ENCODE measurements at places on chromosomes 16 and 17.

DNA sequence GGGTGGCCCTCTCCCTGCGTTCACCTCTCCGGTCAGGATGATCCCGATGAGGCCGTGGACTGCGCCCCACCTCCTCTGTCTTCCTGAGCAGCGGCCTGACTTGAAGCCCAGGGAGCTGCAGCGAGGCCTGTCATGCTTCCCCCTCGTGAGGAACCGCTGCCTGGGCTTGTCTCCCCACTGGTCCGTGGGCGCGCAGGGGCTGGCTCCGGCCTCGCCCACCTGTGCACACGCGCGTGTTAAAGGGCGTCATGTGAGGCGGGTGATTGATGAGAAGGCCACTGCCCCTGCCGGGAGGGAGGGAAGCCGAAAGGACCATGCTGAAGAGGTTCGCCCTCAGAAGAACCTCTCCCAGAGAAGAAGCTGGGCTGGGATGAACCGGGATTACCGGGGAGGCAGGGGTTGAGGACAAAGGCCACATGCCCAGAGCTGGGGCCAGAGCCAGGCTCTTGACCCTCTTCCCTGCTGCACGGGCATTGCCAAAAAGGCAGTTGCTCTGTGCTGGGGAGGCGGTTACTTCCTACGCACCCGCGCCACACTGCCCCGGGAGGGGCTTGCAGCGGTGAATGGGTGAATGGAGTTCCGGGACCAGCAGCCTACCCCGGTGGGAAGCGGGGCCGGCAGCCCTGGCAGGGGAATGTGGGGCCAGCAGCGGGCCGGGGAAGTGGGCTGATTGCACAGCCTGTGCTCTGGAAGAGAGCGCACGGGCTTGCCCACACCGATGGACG, 85.9 kb upstream of the GSE1 start:
- DNase-seq: no peak

DNA sequence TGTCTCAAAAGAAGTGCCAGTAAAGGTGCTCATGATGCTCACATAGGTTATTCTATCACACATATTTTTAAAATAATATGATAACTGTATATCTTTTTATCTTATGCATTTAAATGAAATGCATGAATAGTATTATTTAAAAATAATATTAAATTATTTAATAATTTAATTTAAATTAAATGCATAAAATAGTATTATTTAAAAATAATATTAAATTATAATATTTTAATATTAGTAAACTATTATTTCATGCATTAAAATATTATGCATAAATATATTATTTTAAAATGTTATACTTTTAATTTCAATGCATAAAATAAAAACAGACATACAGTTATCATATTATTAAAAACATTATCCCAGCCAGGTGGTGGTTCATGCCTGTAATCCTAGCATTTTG, 33.4 kb downstream of the TMC7 start:
- DNase-seq: no peak

- DNase-seq: no peak
Observed at GRCh38 chr16:82133798-82134197, 36.2 kb downstream of the MPHOSPH6 start.

DNA sequence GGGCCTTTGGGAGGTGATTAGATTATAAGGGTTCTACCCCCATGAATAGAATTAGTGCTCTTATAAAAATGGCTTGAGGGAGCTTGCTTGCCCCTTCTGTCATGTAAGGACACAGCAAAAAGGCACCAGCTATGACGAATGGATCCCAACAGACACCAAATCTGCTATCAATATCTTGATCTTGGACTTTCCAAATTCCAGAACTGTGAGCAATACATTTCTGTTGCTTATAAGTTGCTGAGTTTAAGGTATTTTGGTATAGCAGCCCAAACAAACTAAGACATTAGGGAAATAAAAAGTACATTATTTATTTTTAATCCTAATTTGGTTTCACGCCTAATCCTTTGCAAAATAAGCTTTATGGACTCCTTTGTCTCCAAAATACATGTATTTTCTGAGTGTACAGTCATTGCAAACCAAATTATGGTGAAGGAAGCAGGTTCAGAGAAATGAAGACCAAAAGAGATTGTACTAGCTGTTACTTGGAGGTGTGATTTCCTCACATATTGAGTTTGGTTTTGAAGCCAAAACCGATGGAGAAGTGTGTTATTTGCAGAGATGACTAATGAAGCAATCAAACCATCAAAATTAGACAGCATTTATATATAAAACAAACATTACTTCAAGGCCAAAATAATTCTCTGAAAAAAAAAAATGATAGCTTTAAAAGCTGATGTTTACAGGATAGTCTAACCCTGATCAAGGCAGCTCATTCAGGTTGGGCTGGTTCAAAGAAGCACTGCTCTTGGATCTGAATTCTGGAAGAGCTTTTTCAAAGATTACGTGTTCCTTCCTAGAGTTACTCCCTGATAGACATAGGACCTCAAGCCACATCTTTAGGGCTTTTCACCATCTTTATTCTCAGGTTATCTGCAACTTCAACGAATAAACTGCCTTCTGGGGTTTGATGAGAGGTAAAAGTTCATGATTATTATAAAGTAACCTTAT, 71.6 kb downstream of the MYO1D start:
- no peak for DNase-seq

- DNase-seq: no peak
Observed at GRCh38 chr17:4554441-4554996, 665 bp downstream of the MYBBP1A start.

- DNase-seq: no peak
Observed at GRCh38 chr17:63645775-63646487, 23.7 kb downstream of the MAP3K3 start.

All from GDM1 (cell line).